ENCODE measurements at places on chromosomes 4 and X.
A peak's percentile ranks its signal among the peaks of the same experiment; 100 is the strongest.

DNA sequence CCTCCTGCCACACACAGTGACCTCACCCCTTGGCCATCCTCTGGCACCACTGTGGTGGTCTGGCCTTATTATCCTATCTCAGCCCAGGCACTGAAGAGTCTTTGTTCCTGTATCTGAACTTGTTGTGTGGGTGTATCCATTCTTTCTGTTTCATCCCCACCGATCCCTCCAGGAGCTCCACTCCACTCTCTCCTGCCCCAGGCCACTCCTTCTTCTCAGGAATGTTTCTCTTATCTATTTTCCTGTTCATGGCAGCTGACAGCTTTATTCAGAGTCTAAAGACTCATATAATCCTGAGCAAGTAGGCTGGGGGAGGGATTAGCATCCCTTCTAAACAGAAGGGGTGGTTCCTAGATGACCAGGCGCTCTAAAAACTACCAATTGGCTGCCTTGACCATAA lies 150.0 kb downstream of the ANAPC10 start:
- no peaks in the 10 kb centered on the region for H3K36me3 ChIP-seq
- no peak overlapping the region for H3K4me3 ChIP-seq
- no peaks in the 10 kb centered on the region for H3K27me3 ChIP-seq
- H3K4me1 ChIP-seq = no peaks in the 10 kb centered on the region
- no peak for DNase-seq
- H3K27ac ChIP-seq = no peak overlapping the region

DNA sequence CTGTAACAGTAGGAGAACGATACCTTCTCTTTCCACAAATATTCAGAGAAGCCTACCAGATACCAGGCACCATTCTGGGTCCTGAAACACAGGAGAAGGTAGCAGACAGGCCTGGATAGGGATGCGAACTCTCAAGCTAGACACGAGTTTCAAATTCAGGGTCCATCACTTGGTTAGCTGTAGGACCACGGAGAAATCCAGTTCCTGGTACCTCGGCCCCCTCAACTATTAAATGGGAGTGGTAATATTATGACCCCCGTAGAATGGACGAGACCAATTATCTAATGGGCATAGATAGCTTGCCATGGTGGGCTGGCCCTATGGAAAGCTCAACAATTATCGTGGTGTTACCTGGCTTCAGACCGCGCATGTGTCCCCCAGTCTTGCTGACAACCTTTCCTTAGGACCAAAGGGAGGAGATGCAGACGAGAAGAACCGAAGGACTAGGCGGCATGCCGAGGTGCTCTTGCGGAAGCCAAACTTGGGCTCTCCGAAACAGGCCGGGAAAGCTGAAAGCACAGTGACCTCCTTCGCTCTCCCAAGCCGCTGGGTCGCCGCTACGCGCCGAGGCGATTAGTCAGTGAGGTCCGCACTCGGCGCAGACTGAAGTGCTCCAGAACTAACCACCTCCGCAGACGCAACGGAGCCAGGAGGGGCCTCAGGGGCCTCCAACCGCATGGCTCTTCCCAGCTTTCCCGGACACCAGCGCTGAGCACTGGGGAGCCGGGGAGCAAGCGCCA lies 19.6 kb downstream of the NKX3-2 start:
- H3K4me1 ChIP-seq = no peaks in the 10 kb centered on the region
- no peak overlapping the region for H3K4me3 ChIP-seq
- no peaks in the 10 kb centered on the region for H3K36me3 ChIP-seq
- no peak for DNase-seq
- peaks cover 6% of the 10 kb centered on the region for H3K27me3 ChIP-seq
- no peak overlapping the region for H3K27ac ChIP-seq

- H3K27me3 ChIP-seq = no peaks in the 10 kb centered on the region
- no peak for DNase-seq
- peak overlapping the region; percentile 38 for H3K27ac ChIP-seq
- no peak overlapping the region for H3K4me3 ChIP-seq
Observed at GRCh38 chrX:71541210-71542022, 8.5 kb downstream of the OGT start.

GRCh38 chr4:7909463-7910262 lies 30.0 kb downstream of the AFAP1 start:
- no peak overlapping the region for H3K4me3 ChIP-seq
- peaks cover 9% of the 10 kb centered on the region for H3K4me1 ChIP-seq
- no peak for DNase-seq
- H3K27me3 ChIP-seq = no peaks in the 10 kb centered on the region

DNA sequence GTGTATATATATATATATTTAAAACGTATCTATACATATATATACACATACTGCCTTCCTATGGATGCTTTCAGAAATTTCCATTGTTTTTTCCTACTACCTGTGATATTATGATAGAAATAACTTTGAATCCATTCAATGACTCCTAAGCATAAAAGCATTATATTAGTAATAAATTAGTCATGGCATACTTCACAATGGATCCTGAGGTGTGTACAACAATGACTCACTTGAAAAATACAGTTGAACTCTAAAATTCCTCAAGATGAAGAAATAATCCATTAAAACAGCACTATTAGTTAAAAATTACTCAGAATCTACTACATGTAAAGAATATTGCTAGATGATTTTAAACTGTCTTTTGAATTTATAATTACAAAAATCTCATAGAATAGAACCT lies 201.1 kb downstream of the STPG2 start:
- H3K27me3 ChIP-seq = no peaks in the 10 kb centered on the region
- H3K36me3 ChIP-seq = no peaks in the 10 kb centered on the region
- no peak overlapping the region for H3K4me3 ChIP-seq

- no peaks in the 10 kb centered on the region for H3K4me1 ChIP-seq
- H3K27me3 ChIP-seq = no peaks in the 10 kb centered on the region
- DNase-seq = no peak
- H3K4me3 ChIP-seq = no peak overlapping the region
- H3K27ac ChIP-seq = no peak overlapping the region
- H3K36me3 ChIP-seq = no peaks in the 10 kb centered on the region
Observed at GRCh38 chrX:135977611-135978010, 3.8 kb upstream of the MMGT1 start.

Data from small intestine (tissue), 16 donors.